ENCODE measurements at places on chromosomes 1 and 21. TPM values are rescaled to one million over a fixed set of nuclear protein-coding genes. Genes with fewer than 3 reads are reported as not detected.
A peak's percentile ranks its signal among the peaks of the same experiment; 100 is the strongest.

- no peaks in the 10 kb centered on the region for H3K27me3 ChIP-seq
- no peak for DNase-seq
- H3K27ac ChIP-seq = no peak overlapping the region
- H3K36me3 ChIP-seq = peaks cover 37% of the 10 kb centered on the region
- peaks cover 3% of the 10 kb centered on the region for H3K4me1 ChIP-seq
Observed at GRCh38 chr1:3524556-3525203, 70.2 kb downstream of the ARHGEF16 start.

CD5L gene
- 363 TPM for total RNA-seq

DNA sequence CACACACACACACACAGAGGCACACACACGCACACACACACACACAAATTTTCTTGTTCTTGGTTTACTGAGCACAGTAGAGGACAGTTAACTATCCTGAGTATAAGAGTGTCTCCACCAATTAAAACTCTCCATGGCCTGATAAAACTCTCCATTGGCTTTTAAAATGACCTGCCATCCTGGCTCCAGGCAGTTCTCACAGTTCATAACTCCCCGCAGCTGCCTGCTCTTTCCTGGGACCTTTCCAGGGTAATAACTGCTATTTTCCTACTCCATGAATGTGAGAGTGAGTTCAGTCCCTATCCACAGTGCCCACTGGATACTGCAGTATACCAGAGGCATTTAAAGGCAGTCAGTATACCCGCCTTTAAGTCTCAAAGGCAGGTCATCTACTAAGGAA lies 351.5 kb downstream of the PLPP3 start:
- no peaks in the 10 kb centered on the region for H3K27me3 ChIP-seq
- no peaks in the 10 kb centered on the region for H3K4me1 ChIP-seq
- H3K4me3 ChIP-seq = no peak overlapping the region

DNA sequence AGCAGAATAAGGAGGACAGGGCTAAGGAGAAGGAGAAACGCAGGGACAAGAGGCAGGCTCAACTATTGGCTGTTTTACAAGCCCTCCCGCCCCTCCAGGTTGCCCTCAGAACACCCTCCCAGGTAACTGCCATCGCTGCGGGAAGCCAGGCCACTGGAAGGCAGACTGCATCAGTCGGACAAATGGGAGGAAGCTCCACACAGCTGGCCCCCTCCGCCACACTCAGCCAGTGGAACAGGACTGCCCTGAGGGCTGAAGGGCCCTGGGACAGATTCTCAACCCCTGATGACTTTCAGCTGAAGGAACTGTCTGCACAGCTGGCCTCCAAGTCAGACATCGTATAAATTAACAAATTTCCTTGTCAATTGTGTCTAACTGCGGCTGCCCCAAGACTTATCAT lies 21.8 kb downstream of the LRRC3 start:
- peak; percentile 45 for DNase-seq
- H3K27me3 ChIP-seq = peaks cover 5% of the 10 kb centered on the region
- H3K4me3 ChIP-seq = no peak overlapping the region
- H3K27ac ChIP-seq = no peak overlapping the region

DNA sequence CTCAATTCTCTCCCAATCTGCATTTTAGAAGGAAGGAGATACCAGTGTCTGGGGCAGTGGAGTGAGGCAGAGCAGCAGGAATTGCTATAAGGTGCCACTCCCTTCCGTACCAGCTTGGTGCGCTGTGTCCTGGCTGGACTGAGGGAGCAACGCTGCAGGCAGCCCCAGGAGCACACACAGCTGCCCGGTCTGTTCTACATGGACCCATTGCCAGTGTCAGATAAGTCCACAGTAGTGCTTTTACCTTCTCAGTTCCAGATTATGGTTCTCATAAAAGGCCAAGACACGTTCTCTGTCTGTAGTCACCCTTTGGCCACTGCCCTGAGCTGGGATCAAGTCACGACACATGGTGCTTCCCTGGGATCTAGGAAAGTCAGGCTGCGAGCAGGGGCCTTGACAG lies 44.1 kb upstream of the BARHL2 start:
- no peak overlapping the region for H3K4me3 ChIP-seq
- peaks cover 17% of the 10 kb centered on the region for H3K27me3 ChIP-seq
- no peak overlapping the region for H3K27ac ChIP-seq
- H3K4me1 ChIP-seq = no peaks in the 10 kb centered on the region
- DNase-seq = no peak
- H3K36me3 ChIP-seq = no peaks in the 10 kb centered on the region

DNA sequence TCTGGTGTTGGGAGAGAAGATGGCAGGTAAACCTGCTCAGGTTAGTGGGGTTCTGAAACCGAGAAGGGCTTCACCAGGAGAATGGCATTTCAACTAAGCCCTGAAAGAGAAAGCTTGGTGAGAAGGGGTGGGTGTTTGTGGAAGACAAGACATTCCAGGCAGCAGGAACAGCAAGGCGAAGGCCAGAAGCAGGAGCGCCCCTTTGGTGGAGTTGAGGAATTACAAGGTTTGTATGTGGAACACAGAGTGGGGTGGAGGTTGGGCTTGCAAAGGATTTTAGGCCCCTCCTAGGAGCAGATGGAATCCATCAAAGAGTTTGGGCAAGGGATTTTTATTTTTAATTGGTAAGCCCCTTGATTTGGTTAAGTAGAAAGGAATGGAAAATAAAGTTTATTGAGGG lies 24.8 kb upstream of the ELOA start:
- DNase-seq = peak; percentile 30
- no peaks in the 10 kb centered on the region for H3K27me3 ChIP-seq
- H3K4me1 ChIP-seq = peaks cover 8% of the 10 kb centered on the region
- H3K4me3 ChIP-seq = no peak overlapping the region

DNA sequence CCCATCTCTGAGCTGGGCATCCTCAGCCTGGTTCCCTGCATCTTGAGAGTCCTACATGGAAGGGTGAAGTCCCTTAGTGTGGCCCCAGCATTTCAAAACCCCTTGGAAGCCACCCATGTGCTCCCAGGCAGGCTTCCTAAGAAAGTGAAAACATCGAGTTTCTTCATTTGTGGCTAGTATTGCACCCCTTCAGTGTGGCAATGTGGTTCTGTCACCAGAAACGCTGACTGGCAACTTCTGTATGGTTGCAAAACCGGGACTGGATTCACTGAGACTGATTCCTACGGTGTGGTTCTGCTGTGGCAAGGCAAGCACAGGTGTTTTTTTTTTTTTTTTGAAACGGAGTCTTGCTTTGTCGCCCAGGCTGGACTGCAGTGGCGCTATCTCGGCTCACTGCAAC lies 9.0 kb upstream of the IFNGR2 start:
- H3K4me1 ChIP-seq = no peaks in the 10 kb centered on the region
- H3K27ac ChIP-seq = peak overlapping the region; percentile 83
- no peak overlapping the region for H3K4me3 ChIP-seq
- no peaks in the 10 kb centered on the region for H3K36me3 ChIP-seq

IFI44L gene
- total RNA-seq = 23.3 TPM

LRRC3 gene
- total RNA-seq = 3.4 TPM

DNA sequence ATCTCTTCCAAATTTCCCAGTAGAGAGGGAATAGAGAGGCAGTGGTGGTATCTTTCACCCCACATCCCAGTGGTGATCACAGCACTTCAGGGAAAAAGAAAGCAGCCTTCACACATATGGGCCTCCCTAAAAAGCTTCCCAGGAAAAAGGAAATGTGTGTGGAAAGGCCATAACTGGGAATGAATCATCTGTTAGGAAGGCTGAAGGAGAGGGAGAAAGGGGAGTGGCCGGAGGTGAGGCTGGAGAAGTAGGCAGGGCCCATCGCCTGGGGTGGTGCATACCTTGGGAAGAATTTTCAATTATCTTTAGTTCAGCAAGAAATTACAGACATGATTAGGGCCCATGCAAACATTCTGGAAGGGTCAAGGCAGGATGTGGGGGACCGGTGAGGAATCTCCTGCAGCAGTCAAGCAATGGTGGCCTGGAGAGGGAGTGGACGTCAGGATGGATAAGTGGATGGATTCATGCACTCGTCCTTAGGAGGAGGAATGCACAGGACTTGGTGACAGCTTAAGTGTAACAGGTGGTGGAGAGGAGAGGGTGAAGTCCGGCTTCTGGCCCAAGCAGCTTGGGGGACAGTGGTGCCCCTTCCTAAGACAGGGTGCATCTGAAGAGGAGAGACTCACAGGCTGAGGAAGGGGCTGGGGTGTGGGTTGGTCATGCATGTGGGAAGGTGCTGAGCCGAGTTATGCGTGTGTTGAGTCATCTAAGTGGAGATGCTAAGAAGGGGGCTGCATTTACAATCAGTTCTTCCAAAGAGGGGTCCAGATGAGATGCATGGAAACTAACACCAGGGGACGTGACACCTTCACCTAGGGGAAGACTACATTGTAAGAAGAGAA lies 17.9 kb downstream of the HIVEP3 start:
- no peaks in the 10 kb centered on the region for H3K36me3 ChIP-seq
- DNase-seq = no peak

ZFP69 gene
- total RNA-seq = 3.7 TPM

DNA sequence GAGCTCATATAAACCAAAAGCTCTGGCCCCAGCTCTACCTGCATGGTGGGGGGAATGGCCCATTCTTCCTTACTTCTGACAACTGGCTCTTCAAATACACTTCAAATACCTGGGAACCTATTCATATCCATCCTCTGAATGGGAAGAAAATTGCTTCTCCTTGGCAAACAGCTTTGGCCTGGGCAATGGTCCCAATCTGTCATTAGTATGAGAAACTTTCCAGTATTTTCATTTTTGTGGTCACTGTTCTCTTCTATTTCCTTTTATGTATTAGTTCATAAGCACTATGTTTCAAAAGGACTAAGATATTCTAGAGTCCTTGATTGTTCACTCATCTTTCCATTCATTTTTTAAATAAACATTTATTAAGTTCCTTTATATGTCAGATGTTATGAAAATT lies 5.2 kb upstream of the HSD3B2 start:
- no peak for DNase-seq
- no peaks in the 10 kb centered on the region for H3K36me3 ChIP-seq
- no peaks in the 10 kb centered on the region for H3K4me1 ChIP-seq
- no peak overlapping the region for H3K4me3 ChIP-seq
- H3K27me3 ChIP-seq = no peaks in the 10 kb centered on the region
- no peak overlapping the region for H3K27ac ChIP-seq

DNA sequence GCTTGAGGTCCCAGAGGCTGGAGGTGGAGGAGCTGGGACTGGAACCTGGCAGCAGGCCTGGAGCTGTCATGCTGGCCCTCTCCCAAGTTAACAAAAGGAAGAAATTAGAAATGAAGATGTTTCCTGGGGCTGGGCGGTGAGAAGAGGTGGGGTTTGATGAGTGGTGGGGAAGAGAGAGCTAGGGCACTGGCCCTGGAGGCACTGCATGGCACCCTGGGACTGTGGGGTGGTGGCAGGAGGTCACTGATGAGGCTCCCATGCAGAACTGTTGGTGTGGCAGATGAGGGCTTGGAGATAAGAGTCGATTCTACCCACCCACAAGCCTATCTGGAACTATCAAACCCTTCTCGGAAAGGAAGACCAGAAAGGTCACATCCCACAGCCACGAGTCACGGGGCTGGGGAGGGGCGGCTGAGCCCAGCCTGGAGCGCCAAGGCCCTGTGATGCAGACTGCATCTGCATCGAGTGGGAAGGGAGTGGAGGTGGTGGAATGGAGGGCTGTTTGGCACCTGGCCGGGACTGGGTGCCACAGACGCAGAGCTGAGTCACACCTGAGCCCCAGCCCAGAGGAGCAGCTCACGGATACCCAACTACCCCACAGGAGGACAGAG lies 29.4 kb downstream of the MRPL37 start:
- no peaks in the 10 kb centered on the region for H3K27me3 ChIP-seq
- peak; percentile 63 for DNase-seq

TAS1R1 gene
- 0.63 TPM for total RNA-seq

ARHGAP29 gene
- total RNA-seq = 124 TPM

CYP4X1 gene
- total RNA-seq = 0.46 TPM

DNA sequence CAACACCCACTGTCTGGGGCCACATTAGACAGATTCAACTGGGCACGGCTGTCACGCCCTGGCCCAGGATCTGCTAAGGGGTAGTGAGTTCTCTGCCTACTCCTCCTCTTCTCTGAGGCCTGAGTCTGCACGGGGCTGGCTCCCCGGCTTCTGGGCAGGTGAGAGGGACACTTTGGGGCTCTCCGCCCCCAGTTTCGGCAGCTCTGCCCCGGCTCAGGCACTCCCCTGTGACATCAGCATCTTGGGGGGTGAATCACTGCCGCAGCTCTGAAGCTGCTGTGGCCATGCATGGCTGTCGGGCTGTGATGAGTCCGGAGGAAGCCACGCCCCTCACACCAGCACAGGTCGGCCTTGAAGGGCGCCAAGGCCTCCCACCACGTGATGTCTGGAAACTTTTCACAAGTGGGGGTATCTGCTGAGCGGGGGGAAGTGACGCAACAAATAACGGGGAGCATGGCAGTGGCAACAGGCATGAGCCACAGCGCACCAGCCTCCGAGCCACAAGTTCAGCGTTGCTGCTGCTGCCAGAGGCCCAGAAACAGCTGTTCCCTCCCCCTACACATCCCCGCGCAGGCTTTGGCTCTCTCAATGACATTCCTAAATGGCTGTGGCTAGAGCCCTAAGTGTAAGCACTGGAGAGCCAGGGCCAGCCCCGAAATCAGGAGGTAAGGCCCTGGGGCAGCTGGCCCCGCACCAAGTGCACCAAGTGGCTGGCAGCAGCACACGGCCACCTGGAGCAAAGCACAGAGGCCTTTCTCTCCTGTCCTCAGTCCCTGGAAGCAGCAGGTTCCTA lies 26.3 kb downstream of the ZBTB17 start:
- DNase-seq = peak; percentile 94
- H3K4me1 ChIP-seq = peaks cover 67% of the 10 kb centered on the region
- no peaks in the 10 kb centered on the region for H3K27me3 ChIP-seq
- no peak overlapping the region for H3K4me3 ChIP-seq
- peak overlapping the region; percentile 86 for H3K27ac ChIP-seq
- peaks cover 39% of the 10 kb centered on the region for H3K36me3 ChIP-seq

Data from spleen (tissue), 13 donors.